ENCODE measurements at places on chromosomes 4 and X.

DNA sequence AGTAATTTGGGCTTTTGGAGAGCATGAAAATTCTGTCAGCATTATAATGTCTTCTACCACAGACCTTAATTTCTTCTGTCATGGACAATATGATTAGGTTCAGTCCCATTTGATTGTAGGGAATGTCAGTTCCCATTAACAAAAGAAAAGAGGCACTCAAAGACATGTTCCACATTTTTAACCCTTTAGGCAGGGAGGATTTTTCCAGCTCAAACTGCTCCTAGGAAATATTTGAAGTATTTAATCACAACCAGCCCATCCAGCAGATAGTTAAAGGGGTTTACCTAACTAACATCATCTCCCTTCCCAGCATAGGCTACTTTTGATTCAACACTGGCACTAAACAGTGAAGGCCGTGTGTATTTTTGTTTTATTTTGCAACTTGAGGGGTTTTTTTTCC lies 256.0 kb downstream of the DHX15 start:
- DNase-seq, result no peak

GRCh38 chr4:87707279-87707918 lies 57.3 kb downstream of the DMP1 start:
- no peak for DNase-seq

- DNase-seq, result no peak
Observed at GRCh38 chr4:6192245-6192644, 8.1 kb downstream of the JAKMIP1 start.

DNA sequence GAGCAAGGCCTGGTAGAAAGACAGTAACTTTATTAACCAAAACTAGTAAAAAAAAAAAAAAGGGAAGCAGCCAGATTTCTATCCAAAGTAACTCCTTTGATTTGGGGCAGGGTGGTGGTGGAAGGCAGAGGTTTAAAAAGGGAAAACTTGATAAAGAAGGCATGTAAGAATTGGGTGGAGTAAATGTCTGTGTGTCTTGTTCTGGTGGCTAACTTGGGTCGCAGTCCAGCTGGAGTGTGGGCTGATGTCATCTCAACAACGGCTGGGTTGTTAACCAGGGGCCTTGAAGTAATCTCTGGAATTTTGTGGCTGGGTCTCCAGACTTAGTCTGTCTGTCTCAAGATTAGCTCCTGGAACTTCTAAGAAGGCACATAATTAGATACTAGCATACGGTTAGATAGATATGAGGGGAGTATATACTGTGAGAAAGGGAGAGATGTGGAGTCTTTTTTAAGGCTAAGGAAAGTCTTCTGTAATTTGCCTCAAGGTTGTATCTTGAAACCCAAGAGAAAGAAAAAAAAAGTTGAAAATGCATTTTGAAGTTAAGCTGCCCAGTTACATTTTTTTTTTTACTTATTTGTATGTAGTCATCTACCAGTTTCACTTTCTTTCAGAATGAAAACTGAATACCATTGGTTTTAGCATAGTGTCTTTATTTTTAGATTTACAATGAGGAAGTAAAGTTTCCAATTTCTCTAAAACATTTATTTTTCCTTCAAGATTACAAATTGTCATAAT lies 48.3 kb downstream of the MTHFD2L start:
- DNase-seq, result no peak

DNA sequence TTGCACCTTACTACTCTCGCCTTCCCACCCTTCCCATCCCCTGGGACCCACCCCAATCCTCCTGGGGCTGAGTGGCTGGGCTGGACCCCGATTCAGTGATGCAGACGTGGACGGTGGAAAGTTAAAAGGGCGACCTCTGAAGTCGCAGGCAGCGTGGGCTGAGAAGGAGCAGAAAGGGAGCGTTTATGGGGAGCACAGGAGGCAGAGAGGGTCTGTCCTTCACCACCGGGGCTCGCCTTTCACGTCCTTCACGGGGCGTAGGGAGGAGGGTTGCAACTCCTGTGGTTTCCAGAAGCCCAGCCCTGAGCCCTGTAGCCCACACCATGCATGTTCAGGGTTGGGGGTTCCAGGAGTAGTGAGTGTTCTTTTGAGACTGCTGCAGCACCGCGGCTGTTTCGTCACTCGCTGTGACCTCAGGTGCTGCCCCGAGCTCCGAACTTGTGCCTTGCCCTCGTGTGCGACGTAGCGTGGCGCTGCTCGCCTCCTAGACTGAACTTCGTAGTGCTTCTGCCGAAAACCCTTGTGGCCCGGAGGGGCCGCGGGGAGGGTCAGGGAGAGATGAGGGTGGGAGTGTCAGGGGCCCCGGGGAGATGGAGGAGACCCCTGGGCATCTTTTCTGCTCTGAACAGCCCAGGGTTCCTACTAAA lies 1.6 kb downstream of the NHS start:
- DNase-seq, result peak; percentile 43

DNA sequence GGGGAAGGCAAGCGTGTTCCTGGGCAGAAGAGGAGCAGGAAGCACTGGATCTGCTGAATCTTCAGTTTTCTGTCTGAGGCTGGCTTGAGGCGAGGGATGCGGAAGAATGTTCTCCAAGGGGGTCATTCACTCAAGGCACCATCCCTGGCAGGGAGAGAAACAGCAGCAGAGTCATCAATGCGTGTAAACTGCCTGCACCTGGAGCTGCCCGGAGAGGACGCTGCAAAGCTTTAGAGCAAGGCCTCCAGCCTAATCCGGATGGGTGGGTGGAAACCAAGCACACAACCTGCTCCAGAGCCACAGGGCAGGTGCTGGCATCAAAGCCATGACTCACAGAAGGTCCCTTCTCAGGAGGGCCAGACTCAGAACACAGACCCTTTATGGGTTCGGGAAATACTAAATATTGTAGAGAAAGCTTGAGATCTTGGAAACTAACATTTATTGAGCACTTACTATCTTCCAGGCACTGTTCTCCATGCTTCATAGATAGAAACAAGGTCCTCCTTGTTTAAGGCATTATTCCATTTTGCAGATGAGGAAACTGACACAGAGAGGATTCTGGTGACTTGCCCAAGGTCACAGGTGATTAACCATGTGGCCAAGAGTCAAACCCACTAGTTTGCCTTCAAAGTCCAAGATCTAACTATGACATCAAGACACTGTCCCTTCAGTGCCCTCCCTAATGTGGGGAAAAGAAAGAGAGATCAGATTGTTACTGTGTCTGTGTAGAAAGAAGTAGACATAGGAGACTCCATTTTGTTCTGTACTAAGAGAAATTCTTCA lies 7.7 kb downstream of the PROM1 start:
- no peak for DNase-seq

DNA sequence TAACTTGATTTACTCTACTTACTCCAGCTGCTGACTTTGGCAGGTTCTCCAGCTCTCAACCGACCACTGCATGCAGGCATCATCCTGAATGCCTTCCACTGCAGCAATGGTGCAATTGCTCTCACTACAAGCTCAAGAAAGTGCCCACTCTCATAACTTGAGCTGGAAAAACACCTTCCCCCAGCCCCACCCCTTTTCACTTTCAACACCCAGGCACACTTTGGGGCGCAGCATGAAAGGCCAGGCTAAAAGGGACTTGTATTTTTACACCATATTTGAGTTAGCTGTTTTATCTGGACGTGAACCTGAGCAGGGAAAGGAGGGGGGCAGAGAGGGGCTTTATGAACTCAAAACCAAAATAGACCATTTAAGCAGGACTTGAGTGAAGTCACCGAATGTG lies 274.5 kb downstream of the RAB28 start:
- DNase-seq, result no peak

DNA sequence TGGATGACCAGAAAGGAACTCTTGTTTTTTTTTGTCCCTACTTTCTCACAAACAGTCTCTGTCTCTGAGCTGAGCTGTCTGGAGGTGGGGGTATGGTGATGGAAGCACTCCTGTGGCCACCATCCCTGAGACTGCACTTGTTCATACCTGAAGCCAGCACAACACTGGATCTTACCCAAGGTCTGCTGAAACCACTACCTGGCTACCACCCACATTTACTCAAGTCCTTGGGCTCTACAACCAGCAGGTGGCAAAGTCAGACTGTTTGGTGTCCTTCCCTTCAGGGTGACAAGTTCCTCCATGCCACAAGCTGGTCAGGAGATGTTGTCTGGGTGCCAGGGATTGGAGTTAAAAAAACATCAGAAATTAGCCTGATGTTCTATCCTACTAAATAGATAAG lies 89.7 kb downstream of the NEXMIF start:
- DNase-seq, result no peak

DNA sequence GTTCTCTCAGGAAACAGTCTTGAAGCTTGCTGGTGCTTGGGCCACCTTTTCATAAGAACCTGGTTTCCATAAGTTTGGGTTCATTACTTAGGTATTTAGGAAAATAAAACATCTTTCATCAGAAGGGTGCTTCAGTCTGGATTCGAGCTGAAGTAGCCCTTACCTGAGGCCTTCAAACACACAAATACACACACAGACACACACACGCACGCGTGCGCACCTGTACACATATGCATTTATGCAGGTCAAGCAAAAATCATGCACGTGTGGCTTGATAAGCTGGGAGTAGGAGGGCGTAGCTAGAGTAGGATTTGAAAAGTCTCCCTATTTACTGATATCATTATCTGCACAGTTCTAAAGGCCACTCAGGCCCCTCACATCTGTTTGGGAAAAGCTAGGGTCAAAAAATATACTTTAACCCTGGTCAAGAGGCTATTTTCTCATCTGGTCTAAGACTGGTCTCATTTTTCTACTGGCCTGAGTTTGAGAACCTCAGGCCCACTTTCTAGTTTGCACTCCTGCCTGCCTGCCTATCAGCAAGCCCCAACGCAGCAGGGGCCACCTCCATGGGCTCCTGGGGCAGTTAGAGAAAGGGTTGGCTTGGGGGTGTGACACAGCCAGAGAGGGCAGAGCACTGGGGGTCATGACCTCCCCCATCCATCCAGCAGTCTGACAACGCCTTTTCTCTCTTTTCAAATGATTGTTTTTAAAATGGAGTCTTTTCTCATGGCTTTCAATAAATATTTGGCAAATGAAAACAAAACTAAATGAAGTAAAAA lies 64.3 kb downstream of the RASL11B start:
- DNase-seq, result peak; percentile 19

DNA sequence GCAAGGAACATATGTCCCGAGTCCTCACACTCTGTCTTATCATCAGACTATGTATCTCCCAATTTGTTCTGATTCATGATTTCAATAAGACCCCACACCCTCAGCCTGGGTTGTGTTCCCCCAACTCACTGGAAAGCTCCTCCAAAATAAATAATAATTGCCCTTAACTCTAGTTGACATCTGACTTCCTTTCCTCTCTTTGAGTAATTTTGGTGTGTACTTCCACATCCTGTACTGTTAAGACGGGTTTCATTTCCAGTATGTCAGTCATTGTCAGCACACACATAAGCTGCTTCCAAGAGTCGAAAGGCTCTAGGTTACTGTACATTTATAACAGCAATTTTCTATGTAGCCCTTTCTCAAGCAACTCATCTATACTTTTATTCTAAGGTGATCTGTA lies 52.2 kb upstream of the C1QTNF7 start:
- DNase-seq, result no peak

DNA sequence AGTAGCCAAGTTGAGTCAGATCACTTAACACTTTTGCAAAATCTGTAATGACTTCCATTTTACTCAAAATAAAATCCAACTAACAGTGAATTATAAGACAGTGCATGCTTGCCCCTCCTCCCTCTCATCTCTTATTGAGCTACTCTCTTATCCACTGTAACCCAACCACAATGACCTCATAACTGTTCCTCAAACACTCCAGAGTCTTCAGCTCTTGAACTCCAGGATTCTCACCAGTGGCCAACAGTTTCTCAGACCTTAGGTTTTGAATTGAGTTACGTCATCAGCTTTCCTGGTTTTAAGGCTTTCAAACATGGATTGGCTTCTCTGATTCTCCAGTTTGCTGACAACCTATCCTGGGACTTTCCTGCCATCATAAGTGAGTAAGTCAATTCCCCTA lies 938.3 kb downstream of the RAB28 start:
- no peak for DNase-seq

DNA sequence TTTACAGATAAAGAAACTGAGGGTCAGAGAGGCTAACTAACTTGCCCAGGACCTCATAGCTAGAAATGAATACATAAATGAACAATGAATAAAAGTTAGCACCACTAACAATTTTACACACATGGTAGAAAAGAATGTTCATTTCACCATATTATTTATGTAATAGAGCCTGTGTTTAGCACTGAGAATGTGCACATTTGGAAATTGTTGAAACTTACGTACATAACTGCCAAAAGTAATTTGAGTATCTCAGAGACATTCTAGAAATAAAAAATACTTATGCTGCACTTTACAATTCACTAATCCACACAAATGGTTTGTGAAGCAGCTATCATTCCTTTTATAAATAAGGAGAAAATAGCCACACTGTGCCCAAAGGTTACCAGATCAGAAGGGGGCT lies 9.9 kb downstream of the CASK start:
- no peak for DNase-seq

DNA sequence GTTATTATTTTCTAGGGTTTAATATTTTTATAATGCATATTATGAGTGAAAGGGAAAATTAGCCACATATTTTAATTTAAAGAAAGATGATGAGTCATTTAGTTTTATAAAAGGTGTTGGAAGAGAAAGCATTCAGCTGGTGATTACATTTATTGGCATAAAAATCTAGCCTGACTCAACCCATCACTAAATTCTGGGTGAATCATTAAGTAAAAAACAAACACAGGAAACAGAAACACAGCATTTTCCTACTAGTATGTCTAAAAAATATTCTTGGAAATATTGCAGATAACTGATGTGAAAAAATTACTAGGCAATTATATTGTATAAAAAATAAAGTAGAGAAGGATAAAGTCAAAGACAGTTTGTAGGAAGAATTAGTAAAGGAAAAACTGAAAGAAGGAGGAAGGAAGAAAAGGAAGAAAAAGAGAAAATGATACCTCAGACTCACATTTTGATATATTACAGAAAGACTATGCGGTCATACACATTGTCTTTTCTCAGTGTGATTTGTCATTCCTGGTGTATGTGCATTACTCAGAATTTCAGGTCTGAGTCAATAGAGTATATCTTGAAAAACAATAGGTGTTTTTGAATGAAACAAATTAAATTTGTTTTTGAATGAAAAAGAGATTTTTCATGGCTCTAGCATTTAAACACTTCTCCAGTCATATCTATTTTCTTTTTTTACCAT lies 48.0 kb upstream of the SPOCK3 start:
- DNase-seq, result no peak

GRCh38 chr4:165612936-165613335 lies 234.1 kb downstream of the CPE start:
- DNase-seq, result no peak

DNA sequence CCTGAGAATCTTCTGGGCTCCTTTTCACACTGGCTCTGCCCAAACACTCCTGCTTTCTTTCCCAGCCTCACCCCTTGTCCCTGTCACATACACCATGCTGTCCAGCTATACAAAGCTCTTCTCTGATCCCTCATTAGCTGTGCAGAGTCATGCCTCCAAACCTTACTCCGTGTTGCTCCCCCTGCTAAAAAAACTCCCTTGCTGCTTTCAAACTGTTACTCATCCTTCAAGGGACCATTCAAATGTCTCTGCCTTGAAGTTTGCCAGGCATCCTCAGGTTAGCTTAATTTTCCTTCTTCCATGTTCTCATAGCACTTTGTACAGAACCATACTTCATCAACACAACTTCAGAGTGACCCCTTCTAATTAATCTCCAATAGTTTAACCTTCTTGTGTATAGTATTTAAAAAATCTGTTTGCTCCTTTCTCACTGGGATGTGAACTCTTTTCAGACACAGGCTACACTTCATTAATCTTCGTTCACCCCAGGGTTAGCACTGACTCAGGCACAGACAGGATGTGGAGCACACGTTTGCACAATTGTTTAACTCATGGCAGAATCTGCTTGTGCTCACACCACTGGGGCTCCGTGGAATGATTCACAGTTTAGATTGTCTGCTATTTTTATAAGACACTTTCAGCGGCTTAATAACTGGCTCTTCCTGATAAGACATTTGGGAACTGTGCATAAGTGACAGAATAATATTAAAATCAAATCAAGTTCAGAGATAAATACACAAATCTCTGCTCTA lies 21.4 kb upstream of the SEL1L3 start:
- DNase-seq, result no peak

All from nephron progenitor cell (in vitro differentiated cells).